Thoracic aorta (tissue), 2 donors: ENCODE measurements at places on chromosomes 3 and 15.
A peak's percentile ranks its signal among the peaks of the same experiment; 100 is the strongest.

DNA sequence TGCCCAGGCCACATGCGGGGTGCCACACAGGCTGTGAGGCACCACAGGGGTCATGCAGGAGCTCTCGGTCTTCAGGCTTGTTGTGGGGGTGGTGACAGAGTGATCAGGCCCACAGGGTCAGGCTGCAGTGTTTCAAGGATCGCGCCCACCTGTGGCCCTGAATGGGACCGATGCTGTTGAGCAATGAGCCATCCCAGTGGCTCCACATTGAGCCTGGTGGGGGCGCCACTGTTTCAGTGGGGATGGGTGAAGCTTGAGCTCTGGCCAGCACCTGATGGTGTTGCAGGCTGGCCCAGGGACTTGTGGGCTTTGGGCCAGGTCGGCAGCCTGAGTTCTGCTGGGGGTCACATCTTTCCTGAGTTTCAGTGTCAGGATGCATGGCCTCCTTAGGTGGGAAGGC, 230.1 kb downstream of the UBE3A start:
- no peak for DNase-seq

DNA sequence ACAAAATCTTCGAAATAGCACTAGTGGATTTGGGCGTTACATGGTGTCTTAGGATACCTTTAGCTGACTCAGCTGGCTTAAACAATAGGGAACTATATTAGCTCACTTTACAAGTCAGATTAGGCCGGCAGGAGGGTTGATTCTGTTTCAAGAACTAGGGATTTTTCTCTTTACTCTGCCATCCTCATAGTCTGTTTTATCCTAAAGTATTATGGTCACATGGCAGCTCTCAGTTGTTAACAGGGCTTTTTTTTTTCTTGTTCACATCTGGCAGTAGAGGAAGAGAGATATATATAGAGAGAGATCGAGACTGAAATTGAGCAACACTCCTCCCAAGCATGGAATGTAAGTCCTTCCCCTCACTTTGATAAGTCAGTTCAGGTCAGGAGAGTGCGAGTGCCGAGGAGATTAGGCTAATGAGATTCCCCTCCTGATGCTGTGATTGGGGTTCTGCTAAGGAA, 32.9 kb downstream of the CHP1 start:
- DNase-seq, result no peak

GRCh38 chr3:196192524-196193051, 18.6 kb downstream of the ZDHHC19 start:
- DNase-seq, result no peak

- DNase-seq, result no peak
These were observed 332.9 kb downstream of the ROBO2 start for GRCh38 chr3:77372634-77373346.

DNA sequence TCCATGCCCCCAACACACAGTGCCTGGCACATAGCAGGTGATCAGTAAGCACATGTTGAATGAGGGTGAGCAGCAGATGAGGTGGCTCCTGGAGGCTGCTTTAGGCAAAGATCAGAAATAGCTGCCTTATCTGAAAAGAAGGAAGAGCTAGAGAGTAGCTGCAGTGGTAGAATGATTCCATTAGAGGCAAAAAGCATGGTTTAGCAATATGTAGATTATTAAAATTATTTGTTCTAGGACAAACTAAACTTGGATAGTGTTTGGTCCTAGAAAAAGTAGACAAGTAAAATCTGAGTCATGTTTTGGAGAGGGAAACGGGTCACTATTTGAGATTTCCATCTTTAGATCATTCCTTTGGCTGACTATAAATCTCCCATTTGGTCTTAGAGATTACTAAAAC, 32.1 kb downstream of the KIF7 start:
- no peak for DNase-seq

DNA sequence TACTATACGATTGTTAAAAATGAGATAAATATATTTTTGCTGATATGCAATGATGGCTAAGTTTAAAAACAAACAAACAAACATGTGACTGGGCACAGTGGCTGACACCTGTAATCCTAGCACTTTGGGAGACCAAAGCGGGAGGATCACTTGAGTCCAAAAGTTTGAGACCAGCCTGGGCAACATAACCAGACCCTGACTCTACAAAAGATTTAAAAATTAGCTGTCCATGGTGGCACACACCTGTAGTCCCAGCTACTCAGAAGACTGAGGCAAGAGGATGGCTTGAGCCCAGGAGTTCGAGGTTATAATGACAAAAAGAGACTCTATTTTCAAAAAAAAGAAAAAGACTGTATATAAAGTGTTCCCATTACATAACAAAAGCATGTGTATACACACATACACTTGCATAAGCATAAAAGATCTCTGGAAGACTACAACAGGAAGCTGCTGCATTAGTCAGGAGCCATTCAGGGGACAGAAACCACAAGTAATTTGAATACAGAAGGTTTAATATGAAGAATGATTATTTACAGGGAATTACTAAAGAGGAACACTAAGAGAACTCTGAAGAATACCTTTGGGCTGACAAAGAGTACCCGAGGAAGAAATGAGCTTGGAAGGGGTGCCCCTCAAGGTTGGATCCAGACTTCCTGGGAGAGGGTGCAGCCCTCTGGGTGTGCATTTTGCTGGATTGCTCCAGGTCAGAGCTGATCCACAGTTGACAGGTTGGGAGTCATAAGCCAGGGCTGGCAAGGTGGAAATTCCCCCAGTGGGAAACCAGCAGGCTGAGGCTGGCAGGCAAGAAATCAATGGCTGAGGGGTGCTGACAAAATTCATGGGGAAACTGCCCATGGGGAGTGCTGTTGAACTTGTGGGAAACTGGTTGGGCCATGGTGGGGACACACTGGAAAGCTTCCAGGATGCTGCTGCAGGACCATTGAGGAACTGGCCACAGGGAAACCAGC, 9.3 kb upstream of the TM4SF18 start:
- DNase-seq, result no peak

DNA sequence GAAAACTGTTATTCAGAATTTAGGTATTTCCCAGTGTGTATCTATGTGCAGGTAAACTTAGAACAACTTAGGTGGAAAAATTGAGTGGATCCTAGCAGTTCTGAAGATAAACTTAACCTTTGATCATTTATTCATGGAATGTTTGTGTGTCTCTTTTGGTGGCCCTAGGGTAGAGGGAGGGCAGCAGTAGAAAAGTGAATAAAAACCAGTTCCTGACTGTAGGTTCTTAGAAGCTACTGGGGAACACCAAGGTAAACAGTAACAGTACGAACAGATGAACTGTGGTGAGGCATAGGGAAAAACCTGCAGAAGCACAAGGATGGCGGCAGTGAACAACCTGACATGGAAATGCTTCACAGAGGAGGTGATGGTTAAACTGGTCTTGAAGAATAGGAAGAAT, 2.5 kb downstream of the SNRK start:
- DNase-seq, result no peak

DNA sequence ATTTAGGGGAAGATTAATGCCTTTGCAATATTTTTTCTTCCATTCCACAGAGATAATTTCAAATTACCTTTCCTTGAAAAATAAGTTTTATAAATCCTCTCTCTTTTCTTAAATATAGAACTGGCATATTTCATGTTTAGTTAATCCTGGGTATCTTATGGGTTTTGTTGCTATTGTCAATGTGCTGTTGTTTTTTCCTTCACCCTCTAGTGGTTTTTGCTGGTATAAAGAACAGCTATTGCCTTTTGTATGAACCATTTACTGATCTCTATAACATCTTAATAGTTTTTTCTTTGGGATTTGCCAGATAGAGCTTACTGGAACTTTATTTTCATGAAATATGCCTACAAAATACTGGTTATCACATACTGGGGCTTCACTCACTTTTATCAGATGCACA, 359.6 kb upstream of the DPPA4 start:
- DNase-seq, result no peak

- DNase-seq, result no peak
These were observed 230.5 kb downstream of the MFSD1 start for GRCh38 chr3:159032311-159032710.

DNA sequence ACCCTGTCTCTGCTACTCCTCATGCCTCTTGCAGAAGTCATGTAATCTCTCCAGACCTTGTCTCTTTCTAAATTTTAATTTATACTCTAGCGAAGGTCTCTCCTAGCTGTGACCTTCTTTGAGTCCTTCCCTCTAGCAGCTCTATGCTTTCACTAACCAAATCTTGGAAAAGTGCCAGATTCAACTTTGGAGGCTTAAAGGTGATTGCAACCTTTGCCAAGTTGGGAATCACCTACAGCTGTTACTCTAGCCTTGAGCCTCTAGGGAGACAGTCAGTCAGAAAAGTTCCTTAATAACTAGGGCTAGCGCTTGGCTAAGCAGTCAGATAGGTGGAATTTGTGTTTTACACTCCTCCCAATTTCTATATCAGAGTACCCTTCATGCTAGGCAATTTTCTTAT, 46.1 kb upstream of the ABI3BP start:
- no peak for DNase-seq

GRCh38 chr15:51935466-51936104, 36.0 kb downstream of the LEO1 start:
- no peak for DNase-seq

- DNase-seq, result no peak
These were observed 27.6 kb downstream of the LMCD1 start for GRCh38 chr3:8529181-8529637.

DNA sequence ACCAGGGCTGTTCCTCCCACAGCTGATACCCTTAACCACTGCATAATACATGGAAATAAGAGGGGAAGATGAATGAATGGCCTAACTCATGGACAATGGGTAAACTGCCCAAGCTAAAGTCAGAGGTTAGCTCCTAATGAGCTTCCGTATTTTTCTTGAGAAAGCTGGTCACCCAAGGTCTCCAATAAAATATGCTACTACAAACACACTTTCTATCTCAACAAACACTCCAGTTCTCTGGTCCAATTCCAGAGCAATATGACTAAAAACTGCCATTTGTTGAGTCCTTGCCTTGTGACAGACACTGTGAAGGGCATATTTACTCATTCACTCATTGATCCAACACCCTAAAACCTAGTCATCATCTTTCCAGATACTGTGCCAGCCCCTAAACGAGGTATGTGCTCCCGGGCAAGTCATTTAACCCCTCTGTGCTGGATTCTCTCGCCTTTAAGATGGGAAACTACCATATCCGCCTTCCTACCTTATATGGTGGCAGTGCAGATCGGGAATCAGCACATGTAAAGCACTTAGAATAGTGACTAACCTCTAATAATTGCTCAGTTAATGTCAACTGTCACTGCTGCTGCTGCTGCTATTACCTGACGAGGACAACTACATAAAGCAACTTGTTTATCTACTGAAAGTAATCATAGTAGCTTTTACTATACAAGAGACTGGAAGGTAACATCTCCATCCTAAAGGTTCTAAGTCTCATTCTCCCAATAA, 89.1 kb downstream of the XXYLT1 start:
- DNase-seq, result no peak

GRCh38 chr3:54053882-54054281, 68.5 kb upstream of the CACNA2D3 start:
- no peak for DNase-seq

- no peak for DNase-seq
These were observed 60.0 kb downstream of the AAGAB start for GRCh38 chr15:67194171-67195114.

GRCh38 chr15:48458876-48459275, 127.6 kb downstream of the DUT start:
- DNase-seq, result no peak

- DNase-seq, result no peak
These were observed 56.1 kb upstream of the UBE2E1 start for GRCh38 chr3:23749609-23750008.

GRCh38 chr3:139538733-139539132, 809 bp downstream of the RBP1 start:
- DNase-seq, result no peak

- DNase-seq, result no peak
These were observed 62.6 kb downstream of the DOCK3 start for GRCh38 chr3:50737193-50737905.

DNA sequence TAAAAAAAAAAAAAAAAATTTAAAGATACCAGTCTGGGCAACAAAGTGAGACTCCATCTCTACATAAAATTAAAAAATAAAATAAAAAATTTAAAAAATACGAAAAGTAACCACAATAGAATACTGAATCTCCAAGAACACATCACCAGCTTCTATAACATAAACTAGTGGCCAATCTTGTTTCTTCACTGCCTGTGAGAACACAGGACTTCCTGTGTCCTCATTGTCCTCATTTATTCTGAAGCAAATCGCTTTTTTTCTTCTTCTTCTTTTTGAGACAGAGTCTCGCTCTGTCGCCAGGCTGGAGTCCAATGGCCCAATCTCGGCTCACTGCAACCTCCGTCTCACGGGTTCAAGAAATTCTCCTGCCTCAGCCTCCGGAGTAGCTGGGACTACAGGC, 28.6 kb upstream of the RAB7A start:
- DNase-seq, result no peak

DNA sequence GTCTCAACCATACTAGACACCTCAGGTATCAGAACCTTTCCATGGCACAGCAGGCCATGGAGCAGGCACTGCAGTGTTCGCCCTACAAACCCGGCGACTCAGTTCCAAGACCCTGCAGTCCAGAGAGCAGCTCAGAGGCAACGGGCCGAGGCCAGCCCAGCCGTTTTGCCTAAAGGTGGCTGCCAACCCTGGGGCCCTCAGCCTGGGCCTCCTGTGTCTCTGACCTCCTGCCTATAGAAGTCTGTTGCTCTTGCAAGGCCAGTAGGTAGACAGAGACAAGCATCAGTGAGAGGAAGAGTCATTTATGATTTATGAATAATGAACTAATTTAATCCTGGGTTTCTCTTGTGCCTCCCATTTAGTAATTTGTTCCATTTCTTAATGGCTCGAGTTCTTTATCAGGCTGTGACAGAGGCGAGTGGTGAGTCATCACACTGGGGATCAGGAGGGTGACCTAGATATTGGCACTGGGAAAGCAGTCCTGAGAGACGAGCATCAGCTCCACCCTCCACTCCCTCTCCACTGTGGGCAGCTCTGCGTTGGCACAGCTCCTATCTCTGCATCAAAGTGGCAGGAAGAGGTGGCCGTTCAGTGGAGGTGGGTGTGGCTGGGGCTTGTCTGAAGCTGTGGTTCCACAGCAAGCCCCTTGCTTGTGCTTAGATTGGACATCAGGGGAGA, 79.8 kb downstream of the ABHD5 start:
- peak; percentile 52 for DNase-seq

- no peak for DNase-seq
These were observed 38.5 kb downstream of the SLCO2A1 start for GRCh38 chr3:133991209-133991608.

DNA sequence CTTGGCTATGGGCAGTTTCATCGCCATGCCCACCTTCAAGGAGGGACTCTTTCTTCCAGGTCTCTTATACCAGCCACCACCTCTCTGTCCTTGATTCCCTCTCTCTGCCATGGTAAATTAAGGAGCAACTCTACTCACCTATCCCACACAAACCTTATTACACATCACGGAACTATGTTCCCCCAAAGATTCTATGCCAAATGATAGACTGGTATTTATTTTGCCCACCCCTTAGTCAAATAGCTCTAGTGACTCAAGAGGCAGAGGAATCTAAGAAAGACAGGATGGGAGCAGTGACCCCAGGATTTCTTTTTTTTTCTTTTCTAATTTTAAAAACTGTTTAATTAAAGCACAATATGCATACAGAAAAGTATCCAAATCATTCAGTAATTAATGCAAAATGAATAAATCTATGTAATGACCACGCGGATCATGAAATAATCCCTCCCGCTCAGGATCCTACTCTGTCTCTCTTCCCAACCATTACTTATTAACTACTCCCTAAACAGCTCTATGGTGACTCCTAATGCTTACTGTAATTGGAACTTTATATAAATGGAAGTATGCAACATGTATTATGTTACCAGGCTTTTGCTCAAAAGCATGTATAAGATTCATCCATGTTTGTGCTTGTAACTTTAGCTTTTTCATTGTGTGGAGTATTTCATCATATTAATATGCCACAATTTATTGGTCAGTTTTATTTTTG, 410.8 kb upstream of the RASGRP1 start:
- DNase-seq, result no peak
